Omental fat pad (tissue), 4 donors: ENCODE measurements at places on chromosomes 16 and 17.
A peak's percentile ranks its signal among the peaks of the same experiment; 100 is the strongest.

DNA sequence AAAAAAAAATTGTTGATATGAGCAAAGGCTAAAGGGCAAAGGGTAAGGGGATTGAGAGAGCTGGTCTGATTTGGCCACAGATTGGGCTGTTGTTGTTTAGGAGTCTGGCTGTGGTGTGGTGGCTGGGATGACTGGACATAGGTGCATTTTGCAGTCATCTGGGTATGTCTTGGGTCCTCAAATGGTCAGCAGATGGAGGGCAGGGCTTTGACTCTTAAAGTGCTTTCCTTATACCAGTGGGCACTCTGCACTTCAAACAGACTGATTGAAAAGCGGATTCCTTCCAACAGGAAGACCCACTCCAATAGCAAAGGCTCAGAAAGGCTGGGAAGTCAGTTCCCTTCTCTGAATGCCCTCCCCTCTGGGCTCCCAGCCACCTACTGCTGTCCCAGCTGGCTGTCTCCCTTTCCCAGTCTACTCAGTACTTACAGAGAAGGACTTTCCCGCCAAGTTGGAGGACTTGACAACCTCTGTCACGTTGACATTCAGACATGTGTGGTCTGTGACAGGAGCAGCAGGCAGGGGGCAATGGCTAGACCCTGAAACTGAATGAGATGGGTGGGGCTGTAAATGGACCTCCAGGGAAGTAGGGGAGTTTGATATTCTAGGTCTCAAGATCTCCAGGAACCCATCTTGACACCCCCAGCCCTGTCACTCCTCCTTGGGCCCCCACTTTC, 19.6 kb upstream of the MFSD6L start:
- no peak for DNase-seq

DNA sequence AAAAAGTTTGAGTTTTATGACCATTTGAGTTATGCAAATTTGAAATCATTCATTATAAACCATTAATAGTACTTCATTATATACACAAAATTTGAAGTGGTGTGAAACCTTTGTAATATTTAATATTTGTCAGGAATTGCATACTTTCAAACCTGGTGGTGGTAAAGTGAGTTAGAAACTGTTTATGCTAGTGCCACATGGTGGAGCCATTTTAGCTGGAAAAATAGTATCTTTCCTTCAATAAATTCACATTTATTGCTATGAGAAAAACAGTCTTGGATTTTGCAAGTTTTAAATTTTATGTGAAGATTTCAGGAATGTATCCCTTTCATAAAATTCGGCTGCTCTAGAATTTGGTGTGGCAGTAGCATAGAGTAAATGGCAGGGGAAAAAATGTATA, 7.3 kb upstream of the BLMH start:
- no peak for DNase-seq

GRCh38 chr16:50265260-50265659, 1.1 kb upstream of the ADCY7 start:
- DNase-seq = peak; percentile 19

GRCh38 chr17:80984749-80985148, 6.9 kb upstream of the CHMP6 start:
- no peak for DNase-seq

DNA sequence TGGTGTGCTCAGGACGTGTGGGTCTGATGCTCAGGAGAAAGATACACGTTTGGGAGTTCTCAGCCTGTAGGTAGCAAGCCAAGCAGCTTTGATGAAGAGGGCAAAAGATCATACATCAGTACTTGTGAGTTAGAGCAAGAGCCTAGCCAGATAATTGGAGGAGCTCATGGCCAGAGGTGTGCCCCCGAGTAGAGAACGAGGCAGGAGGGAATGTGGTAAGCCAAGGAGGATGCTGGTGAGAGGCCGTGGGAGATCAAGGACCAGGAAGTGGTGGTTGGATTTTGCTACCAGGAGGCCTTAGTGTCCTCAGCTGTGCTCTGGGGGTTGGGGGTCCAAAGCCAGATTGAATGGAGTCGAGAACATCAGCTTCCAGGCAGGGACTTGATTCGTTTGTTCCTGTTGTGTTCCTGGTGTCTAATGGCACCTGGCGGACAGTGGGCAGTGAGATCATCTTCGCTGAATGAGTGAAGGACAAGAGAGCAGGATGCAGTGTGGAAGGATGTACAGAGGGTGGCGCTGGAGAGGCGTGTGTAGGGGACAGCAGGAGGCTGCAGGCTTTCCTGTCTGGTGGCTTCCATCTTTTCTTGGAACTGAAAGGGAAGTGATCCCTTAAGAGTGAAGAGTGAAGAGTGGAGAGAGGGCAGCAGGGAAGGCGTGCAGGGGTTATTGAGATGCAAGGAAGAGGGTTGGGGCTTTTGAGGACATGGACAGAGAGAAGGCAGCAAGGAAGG, 11.6 kb downstream of the FBXL19 start:
- no peak for DNase-seq

- DNase-seq = no peak
Observed at GRCh38 chr17:59786536-59787319, 79.3 kb downstream of the VMP1 start.

DNA sequence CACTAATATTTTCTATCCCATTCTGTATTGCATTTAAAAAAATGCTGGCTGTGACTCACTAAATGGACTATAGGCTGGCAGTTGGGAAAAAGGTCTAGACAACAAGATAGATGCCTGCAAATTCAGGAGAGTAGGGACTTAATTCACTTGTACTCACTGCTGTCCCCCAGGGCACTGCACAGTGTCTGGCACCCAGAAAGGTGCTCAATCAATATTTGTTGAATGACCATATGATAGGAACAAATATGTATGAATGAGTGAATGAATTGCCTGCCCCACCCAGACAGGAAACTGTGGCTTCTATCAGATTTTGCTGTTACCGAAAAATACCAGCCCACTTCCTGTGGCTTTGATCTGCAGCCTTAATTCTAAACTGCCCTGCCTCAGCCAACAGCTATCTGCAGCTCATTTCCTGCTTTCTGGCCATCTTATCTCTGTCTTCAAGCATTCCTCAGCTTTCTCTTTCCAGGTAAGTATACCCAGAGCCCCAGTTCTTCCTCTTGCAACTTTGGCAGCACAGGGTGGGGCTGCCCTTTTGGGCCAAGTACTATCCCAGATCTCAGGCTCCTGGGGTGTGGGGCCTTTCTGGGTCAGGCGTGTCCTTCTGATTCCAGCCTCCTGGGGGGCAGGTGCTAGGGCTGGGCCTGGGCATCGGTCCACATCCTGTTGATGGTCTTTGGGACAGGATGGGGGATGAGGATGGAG, 15.3 kb upstream of the TNS4 start:
- DNase-seq = no peak

DNA sequence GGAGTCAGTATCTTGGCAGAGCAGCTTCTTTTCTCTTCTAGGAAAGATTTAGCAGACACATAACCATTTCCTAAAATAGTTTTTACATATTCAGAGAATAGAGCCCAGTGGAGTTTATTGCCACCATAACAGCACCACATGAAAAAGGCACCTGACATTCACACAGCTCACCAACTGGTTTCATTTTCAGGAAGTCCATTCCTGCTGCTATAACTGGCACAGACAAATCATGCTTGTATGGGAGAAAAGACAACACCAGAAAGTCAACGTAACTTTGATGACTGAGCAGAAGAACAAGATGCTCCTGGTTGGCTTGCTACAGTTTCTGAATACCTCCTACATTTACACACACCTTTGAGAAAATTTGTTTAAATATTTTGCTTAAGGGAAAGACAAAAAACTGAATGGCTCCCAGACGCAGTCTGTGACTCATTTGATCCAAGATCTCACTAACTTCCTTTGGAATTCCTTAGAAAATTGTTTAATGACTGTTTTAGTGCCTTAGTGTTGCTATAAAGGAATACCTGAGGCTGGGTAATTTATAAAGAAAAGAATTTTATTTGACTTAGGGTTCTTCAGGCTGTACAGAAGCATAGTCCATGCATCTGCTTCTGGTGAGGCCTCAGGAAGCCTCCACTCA, 1380.6 kb downstream of the CDH8 start:
- no peak for DNase-seq

- DNase-seq = no peak
Observed at GRCh38 chr16:87163637-87164036, 153.6 kb downstream of the C16orf95 start.

- DNase-seq = no peak
Observed at GRCh38 chr16:1156983-1157638, 4.2 kb downstream of the CACNA1H start.

DNA sequence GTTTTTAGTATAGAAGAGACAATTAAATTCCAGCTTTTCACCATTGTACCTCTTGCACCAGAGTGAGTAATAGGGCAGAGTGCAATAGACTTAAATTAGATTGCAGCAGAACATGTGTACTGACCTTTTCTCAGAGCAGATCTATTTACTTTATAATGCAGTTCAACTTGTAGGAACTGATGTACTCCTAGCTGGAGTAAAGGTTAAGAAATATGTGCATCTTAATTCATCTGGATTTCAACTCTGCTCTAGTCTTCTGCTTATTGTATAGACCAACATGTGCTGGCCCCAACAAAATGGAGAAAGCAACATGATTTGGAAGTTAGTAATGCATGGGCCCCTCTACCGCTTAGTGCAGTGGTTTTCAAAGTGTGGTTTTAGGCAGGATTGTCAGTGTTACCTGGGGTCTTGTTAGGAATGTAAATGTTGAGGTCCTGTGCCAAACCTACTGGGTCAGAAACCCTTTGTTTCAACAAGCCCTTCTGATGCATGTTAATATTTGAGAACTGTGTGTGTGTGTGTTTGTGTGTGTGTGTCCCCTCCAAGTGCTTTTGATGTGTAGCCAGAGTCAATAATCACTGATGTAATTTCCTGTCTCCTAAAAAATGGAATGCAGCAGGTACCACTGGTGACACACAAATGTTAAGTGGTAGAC, 138.6 kb downstream of the TOX3 start:
- DNase-seq = no peak

- DNase-seq = no peak
Observed at GRCh38 chr17:77857613-77858012, 100.9 kb upstream of the TNRC6C start.

- no peak for DNase-seq
Observed at GRCh38 chr16:9850817-9851216, 331.4 kb downstream of the GRIN2A start.

- DNase-seq = no peak
Observed at GRCh38 chr17:7845359-7846062, 9.4 kb upstream of the TMEM88 start.

DNA sequence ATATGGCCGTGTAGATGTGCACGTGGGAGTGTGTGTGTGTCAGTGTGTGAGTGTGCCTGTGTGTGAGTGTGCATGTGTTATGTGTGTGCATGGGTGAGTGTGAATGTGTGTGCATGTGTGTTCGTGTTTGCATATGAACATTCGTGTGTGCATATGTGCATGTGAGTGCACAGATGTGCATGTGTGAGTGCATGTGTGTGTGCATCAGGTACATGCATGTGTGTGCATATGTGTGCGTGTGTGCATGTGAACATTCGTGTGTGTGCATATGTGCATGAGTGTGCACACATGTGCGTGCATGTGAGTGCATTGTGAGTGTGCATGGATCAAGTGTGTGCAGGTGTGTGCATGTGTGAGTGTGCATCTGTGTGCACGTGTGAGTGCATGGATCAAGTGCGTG, 2.5 kb upstream of the TPSAB1 start:
- peak; percentile 19 for DNase-seq

- DNase-seq = no peak
Observed at GRCh38 chr16:46673320-46674013, 15.5 kb downstream of the VPS35 start.

DNA sequence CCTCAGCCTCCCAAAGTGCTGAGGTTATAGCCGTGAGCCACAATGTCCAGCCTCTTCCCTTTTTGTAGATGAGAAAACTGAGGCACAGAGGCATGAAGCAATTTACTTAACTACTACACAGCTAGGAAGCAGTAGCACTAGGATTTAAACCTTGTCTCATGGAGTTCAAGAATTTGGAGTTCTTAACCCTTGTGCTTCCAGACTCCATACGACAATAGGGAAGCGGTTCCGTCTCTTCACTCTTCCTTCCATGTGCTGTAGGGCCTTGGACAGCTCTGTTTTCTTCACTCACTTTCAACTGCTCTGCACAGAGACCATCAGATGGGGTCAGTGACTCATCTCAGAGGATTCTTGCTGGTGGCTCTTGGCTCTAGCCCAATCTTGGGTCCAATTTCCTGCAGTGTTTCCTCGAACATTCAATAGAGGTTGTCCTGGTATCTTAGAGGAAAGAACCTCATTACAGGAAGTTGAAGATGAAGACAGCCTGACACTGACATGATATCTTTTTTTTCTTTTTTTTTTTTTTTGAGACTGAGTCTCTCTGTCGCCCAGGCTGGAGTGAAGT, 19.3 kb downstream of the ITGAL start:
- DNase-seq = no peak

DNA sequence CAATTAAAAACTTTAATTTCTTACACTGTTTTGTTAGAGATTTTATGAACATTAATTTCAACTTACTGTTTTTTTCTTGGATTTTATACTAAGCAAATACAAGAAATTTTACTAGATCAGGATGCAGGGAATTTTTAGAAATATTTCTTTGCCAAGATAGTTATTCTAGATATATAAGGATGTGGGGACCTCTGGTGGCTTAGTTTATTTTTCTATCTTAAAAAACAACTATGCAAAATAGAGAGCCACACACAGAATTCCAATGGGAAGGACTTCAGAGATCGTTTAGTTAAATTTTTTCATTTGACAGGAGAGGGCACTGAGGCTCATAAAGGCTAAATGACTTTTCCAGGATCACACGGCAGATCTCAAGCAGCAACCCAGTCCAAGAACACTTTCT, 23.0 kb upstream of the CAPNS2 start:
- DNase-seq = no peak

- DNase-seq = no peak
Observed at GRCh38 chr16:4266372-4266771, 6.5 kb downstream of the TFAP4 start.

- DNase-seq = peak; percentile 37
Observed at GRCh38 chr17:64385187-64386083, 5.2 kb downstream of the PECAM1 start.
